ENCODE measurements at places on chromosomes 5 and 9.

GRCh38 chr5:149387982-149388381, 8.9 kb upstream of the IL17B start:
- no peak overlapping the region for H3K4me3 ChIP-seq
- H3K27ac ChIP-seq, result no peak overlapping the region
- no peaks in the 10 kb centered on the region for H3K27me3 ChIP-seq
- no peak for DNase-seq
- no peaks in the 10 kb centered on the region for H3K36me3 ChIP-seq
- H3K4me1 ChIP-seq, result peaks cover 2% of the 10 kb centered on the region

DNA sequence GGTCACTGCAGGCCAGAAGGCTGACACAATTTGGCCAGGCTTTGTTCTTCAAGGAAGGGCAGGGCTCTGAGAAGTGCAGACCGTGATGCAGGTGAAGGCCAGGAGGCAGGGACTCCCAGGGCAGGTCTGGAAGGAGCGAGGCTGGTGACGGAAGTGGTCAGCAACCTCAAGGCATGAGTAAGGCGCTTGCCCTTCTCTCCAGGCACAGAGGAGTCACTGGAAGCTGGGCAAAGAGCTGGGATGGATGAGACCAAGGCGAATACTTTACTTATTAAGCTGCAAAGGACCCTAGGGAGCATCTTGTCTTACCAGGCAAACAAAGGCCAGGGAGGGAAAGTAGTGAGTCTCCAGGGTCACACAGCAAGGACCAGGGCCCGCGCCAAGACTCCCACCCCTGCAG, 18.6 kb downstream of the IRF1 start:
- H3K36me3 ChIP-seq, result no peaks in the 10 kb centered on the region
- no peaks in the 10 kb centered on the region for H3K27me3 ChIP-seq
- H3K4me1 ChIP-seq, result peaks cover 3% of the 10 kb centered on the region
- H3K4me3 ChIP-seq, result no peak overlapping the region
- H3K27ac ChIP-seq, result no peak overlapping the region
- DNase-seq, result no peak

DNA sequence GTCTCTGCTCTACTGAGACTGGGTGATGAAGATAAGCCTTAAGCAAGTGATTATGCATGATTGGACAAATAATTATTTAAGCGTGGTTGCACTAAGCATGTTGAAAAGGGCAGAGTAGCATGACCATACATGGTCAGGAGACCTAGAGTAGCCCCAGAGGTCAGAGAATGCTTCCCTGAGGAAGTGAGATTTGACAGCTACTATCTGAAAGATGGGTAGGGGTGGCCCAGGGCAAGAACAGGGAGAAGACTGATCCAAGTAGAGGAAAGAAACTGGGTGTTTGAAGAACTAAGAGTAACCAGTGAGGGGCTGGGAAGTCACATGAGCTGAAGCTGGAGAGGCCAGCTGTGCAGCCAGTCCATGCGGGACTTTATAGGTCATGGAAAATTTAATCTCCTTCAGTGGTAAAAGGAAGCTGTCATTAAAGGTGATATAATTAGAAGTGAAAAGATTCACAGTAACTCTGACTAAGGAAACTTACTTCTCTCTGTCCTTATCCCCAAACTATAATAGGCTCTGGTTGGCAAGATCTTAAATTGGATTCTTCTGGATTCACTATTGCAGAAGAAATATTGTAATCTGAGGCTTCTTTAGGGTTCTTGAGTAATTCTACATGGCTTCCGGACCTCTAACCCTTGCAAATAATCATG, 35.2 kb downstream of the YIPF5 start:
- H3K4me1 ChIP-seq, result no peaks in the 10 kb centered on the region
- H3K4me3 ChIP-seq, result no peak overlapping the region
- no peaks in the 10 kb centered on the region for H3K36me3 ChIP-seq
- H3K27ac ChIP-seq, result no peak overlapping the region

GRCh38 chr5:150024346-150024984, 23.9 kb downstream of the HMGXB3 start:
- no peak overlapping the region for H3K4me3 ChIP-seq
- no peaks in the 10 kb centered on the region for H3K4me1 ChIP-seq
- H3K27ac ChIP-seq, result no peak overlapping the region
- no peaks in the 10 kb centered on the region for H3K27me3 ChIP-seq

GRCh38 chr9:20040991-20041696, 252.3 kb upstream of the SLC24A2 start:
- H3K4me3 ChIP-seq, result no peak overlapping the region
- H3K27me3 ChIP-seq, result no peaks in the 10 kb centered on the region
- H3K27ac ChIP-seq, result no peak overlapping the region
- no peak for DNase-seq

All from neuronal stem cell (in vitro differentiated cells).